ENCODE measurements at places on chromosomes 7 and 10.

DNA sequence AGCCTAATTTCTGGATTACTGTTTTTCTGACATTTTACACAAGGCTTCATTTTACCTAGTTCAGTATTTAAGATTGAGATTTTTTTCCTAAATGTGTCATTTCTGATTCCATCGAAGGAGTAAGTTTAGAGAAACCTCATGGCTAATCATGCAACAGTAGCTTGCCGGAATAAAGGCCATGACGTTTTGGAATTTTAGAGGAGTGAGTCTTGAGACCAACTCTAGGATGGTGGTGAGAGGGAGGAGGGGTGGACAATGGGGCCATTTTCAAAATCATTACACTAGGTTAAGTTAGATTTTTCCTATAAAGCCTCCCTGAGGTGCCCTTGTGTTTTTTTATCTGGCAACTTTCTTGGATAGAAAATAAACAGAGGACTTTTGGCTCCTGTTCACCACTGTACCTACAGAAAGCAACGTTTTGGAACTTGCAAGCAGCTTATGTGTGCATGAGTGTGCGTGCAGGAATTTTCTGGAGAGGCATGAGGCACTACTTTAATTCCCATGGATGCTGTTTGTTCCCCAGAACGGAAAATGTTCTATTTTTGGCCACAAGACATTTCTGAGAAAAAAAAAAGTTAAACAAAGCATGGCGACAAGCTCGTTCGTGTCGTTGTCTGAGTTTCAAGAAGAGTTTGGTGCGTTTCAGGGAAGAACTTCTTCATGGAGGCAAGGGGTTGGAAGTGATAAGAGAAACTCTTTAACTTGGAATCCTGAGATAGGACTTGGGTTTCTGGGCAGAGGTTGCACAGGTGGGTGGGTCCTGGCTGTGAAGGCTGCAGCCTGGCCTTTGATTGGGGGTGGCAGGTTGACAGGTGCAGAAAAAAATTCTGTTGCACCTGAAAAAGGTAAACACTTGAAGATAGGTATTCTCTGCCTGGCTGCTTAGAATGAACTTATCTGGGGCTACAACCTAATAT lies 178.1 kb downstream of the PTEN start:
- DNase-seq, result no peak

DNA sequence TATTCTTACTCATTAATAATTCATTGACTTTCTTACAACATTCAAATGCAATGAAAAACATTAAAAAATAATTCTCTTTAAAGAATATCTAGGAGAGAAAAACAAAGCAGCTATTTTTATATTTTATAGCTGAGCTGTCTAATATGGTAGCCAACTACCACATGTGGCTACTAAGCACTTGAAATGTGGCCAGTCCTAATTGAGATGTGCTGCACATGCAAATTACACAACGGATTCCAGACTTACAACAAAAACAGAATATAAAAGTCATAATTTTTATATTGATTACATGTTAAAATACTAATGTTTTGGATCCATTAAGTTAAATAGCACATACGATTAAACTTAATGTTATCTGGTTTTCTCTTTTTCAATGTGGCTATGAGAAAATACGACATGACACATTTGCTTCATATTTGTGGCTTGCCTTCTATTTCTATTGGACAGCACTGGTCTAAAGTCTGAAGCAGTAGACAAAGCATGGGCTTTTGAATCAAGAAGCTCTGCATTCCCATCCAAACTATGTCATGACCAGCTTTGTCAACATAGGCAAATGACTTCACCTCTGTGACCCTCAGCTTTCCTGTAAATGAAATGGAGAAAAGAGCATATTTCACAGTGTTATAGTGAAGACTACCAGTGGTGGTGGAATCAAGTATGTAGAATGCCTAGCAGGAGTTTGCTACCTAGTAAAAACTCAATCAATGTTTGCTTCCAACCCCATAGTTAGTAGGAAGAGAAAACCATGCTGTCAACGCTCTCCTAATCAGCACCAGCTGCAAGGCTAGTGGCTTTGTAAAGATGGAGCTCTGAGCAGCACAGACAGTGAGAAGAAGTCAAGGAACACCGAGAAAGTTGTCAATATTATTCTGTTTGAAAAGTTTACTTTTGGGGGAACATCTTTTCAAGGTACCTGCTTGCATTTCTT lies 37.1 kb upstream of the GDF10 start:
- no peak for DNase-seq

- no peak for DNase-seq
Measured at GRCh38 chr10:77392851-77393250, 244.8 kb downstream of the KCNMA1 start.

DNA sequence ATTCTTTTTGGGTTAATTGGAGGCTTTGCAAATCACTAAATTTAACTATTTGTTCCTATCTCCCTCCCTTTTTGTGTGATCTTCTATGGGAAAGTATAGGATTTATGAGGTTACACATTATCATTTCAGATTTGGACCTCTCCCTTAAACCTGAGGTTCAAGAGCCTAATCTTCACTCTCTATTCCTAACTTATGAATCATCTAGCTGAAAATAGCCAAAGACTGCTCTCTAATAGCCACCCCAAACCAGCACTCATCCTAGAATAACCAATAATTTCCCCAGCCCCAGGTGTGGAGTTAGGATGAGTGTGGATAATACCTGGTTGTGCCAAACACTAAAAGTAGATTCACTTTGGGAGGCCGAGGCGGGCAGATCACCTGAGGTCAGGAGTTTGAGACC lies 499.2 kb downstream of the GFRA1 start:
- no peak for DNase-seq

- DNase-seq, result peak; percentile 68
Measured at GRCh38 chr7:101733713-101734475, 83.5 kb upstream of the CUX1 start.

- no peak for DNase-seq
Measured at GRCh38 chr10:107546986-107547385, 382.5 kb upstream of the SORCS1 start.

- no peak for DNase-seq
Measured at GRCh38 chr10:114030140-114030539, 13.5 kb upstream of the ADRB1 start.

GRCh38 chr7:139726485-139726869 lies 51.3 kb downstream of the HIPK2 start:
- no peak for DNase-seq

DNA sequence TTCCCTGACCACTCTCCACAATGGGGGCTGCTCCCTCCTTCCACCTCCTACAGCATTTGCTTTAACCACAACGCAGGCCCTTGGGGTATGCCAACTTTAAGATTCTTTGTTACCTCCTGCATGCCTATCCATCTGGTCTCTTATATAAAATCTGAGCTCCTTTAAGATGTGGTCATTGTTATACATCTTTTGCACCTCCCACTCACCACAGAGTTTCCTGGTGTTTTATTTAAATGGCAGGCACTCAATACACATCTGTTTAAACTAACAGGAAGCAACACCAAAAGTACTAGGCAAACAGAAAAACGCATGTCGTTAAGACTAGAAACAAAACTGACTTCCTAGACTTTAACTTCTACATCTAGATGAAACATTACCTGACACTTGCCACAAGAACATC lies 36.3 kb downstream of the SLC25A13 start:
- no peak for DNase-seq

DNA sequence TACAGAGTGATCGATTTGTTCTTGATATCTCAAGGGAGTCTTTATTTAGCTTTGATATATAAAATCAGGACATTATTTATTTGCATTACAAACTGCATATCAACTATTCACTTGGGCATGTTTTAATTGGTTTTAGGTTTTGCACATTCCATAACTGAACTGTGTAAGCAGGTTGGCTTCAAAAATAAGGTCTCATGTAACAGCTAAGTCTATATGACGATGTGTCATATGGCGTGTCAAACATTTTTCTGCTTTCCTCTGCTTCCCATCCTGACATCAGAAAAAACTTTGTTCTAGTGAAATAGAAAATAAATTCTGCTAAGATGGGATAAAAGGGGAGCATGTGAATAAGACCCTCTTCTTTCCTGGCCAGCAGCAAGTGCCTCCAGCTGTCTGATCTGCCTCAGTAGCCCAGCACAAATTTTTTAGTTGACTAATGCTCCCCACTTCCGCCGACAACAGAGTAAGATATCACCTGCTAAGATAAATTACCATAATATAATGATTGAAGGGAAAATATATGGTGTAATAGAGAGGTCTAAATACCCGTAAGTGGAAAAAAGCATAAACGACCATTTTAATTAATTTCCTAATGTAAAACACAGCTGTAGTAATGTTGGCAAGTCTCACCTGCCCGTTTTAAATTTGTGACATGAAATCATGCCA lies 180.5 kb downstream of the TAX1BP1 start:
- DNase-seq, result no peak

GRCh38 chr10:49089152-49089551 lies 26.2 kb downstream of the VSTM4 start:
- DNase-seq, result no peak

DNA sequence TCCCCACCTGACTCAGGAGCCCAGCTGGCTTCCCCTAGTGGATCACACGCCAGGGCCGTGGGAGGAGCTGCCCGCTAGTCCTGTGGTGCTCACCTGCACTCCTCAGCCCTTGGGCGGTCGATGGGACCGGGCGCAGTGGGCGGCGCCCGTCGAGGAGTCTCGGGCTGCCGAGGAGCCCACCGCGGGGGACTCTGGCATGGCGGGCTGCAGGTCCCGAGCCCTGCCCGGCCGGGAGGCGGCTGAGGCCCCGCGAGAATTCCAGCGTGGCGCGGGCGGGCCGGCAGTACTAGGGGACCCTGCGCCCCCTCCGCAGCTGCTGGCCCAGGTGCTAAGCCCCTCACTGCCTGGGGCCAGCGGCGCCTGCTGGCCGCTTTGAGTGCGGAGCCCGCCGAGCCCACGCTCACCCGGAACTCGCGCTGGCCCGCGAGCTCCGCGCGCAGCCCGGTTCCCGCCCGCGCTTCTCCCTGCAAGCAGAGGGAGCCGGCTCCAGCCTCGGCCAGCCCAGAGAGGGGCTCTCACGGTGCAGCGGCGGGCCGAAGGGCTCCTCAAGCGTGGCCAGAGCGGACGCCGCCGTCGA lies 367.9 kb downstream of the TYW1 start:
- peak; percentile 44 for DNase-seq

- DNase-seq, result no peak
Measured at GRCh38 chr10:17880601-17881000, 71.1 kb upstream of the SLC39A12 start.

DNA sequence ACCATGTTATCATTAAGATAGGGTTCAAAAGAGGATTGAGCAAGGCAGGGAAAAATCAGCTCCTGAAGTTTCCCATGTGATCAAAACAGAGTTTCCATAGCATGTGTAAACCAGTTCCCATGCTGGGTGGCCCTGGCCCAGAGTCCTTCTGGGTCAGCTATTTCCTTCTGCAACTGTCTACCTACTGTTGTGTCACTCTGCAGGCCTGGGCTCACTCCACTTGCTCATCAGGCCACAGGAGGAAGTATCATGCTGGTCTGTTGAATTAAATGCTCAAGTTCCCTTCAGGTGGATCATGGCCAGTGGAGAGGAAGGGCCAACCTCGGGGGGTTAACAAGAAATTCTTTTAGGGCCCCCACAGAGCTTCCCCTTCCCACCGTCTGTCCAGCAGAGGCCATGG lies 104.7 kb downstream of the GFRA1 start:
- DNase-seq, result no peak

DNA sequence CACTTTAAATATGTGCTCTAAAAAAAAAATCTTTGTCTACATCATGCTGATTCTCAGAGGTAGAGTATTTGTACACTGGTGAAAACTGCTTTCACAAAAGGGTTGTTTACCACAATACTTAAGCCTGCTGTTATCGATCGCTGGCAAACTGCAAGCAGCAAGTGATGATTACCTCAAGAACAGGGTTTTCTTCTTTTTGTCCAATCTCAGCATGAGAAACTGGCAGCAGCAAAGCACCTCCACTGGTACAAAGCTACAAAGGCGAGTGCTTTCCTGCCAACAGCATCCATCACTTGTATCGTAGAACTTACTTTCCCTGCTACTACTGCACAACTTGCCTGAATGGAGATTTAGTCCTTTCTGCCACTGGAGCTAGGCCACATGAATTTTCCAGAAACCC lies 276.5 kb downstream of the DGKB start:
- DNase-seq, result no peak

DNA sequence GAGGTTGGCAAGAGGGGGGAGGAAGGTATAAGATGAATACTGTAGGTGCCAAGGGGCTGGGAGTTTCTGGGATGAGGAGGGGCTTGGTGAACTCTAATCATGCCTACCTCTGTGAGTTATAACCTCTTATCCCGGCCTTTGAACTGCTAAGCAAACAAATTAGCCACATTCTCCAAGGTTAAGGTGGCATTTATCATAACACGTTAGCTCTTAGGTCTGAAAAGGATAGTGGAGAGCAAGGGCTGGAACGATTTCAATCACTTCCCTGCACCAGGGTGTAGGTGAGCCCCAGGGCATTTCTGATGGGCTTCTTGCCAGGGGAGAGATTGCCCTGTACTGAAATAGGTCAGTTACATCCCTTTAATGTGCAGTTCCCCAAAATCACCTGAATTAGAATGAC lies 28.6 kb upstream of the DMBT1 start:
- no peak for DNase-seq

DNA sequence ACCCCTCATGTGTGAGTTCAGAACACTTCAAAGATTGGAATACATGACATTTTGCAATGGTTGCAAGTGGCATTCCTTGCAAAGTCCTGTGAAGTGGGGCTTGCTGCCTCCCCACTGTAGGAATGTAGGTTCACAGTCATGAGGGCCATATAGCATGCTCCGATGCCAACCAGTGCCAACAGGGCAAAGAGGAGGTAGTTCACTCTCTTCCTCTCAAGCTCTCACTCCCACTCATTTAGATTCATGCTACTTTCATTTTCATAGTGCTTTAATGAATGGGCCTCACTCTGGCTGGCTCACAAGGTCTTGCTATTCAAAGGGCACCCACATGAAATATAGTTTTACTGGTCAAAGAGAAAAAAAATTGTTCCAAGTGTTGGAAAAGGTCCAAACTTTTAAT lies 169.9 kb upstream of the AOAH start:
- DNase-seq, result no peak

GRCh38 chr7:7122701-7123281 lies 59.6 kb upstream of the C1GALT1 start:
- DNase-seq, result no peak

DNA sequence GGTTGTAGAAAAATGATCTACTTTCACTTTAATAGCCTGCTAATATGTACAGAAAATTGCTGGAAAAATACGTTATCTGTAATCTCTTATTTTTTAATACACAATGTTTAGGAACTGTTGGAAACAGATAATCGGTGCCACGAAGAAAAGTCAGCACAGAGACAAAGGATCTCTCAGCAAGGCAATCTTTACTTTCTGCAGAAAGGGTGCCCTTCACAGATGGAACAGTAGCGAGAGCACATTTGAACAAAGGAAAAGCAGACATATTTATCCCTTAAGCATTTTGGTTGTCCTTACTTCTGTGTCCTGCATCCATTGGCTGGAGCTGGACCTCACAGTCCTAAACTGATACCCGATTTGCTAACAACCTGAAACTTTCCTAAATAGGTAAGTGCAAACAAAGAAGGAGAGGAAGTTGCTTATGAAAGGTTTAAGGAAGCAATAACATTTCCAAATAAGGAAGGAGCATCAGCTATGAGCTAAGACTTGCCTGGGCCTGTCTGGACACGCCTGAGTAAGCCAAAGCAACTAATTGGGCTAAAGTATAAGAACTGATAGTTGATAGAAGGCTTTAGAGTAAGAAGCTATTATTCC lies 640.0 kb downstream of the SH2D4B start:
- no peak for DNase-seq
